ENCODE measurements at places on chromosomes 12 and 14.

- no peak for DNase-seq
Observed at GRCh38 chr12:47147739-47148138, 68.0 kb upstream of the AMIGO2 start.

- DNase-seq: no peak
Observed at GRCh38 chr14:75170772-75171171, 5.6 kb downstream of the TMED10 start.

- no peak for DNase-seq
Observed at GRCh38 chr12:121524196-121524916, 56.5 kb downstream of the KDM2B start.

- peak; percentile 32 for DNase-seq
Observed at GRCh38 chr14:42110167-42110566, 503.5 kb downstream of the LRFN5 start.

GRCh38 chr14:94573475-94574277 lies 7.5 kb upstream of the SERPINA5 start:
- no peak for DNase-seq
